ENCODE measurements at places on chromosomes 7 and 10.

- DNase-seq: peak; percentile 73
Measured at GRCh38 chr7:121505021-121505420, 108.9 kb upstream of the FAM3C start.

DNA sequence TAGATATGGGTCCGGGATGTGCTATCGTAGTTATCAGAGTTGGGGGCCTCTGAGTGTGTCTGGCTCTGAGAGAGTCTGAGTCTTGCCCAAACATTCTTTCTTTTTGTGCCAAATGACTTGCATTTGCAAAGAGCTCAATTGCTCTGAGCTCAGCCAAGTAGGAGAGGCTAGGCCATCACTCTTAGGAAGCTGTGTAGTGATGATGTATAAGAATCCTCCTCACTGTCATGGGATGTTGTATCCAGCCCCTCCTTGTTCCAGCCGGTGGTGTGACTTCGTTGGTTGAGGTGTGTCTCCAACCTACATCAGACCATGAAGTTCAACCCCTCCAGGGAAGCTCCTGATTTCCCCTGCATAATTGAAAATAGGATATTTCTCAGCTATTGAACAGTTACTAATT lies 97.5 kb upstream of the NPS start:
- no peak for DNase-seq

GRCh38 chr7:121744877-121745276 lies 128.1 kb upstream of the PTPRZ1 start:
- DNase-seq: no peak

DNA sequence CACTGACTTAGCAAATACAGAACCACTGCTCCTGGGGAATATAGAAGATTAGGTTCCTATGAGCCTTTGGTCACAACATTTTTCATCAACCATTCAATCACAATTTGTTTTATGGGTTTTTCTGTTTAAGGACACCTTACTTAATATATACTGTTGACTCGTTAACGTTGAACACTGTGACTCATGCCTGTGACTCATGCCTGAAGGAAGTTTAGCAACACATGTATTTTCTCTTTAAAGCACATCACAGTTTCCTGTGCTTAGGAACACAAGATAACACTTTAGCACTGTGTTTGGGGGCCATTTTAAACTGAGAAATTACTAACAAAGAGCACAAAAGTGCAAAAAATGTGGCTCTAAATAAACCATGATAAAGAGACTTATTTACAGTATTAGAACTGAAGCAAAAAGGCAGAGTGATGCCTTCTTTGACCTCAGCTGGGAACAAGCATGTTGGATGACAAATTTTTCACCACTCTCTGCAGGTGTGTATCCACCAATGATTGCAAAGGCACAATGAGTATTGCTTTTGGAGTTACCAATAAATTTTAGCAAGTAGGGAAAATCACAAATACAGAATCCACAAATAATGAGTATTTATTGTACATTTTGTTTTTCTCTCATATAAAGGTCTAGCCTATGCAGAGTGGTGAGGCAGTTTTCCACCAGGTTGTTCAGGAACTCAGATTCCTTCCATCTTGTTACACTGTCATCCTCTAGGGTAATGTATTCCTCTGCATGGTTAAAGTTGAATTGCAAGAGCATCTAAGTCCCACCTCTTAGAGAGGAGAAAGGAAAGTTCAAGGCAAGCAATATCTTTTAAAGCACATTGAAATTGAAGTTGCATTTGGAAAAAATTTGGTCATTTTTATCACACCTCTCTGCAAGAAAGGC lies 7.3 kb downstream of the FGFBP3 start:
- peak; percentile 97 for DNase-seq

DNA sequence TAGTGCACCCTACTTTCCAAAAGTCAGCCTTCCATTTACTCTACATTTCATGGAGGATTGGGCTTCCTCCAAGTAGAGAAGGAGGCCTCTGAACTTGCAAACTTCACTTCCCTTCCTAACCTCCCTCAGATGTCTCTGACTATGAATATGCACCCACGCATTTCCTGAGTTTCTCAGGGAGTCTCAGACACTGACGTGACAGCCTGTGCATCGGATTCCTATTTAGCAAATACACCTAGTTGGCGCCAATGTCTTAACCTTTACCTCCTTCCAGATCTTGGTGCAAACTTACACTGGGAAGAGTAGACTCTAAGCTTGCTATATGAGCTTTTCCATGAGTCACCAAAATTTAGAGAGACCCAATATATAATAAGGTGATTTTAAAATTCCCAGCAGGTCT lies 920.1 kb upstream of the AUTS2 start:
- peak; percentile 63 for DNase-seq

DNA sequence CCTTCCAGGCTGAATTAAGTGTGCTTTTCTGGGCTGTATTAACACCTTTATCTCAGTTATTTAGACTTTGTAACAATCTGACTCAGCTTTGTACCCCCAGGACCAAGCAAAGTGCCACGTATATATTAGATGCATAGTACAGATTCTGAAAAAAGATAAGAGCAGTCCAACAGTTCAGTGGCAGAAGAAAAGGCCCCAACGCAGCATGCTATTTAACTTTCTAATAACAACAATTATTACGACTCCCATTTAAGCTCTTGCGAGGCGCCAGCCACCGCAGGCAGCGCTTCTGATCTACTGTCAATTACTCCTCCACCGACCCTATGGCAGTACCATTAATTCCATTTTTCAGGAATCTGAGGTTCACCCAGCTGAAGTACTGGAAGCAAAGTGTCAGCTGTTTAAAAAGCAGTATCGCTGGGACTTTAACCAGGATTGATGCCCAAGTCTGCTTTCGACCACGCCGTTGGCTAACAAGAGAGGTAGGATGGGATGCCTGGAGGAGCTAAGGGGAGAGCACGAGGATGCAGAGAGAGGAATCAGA lies 638 bp downstream of the LIPA start:
- DNase-seq: no peak

GRCh38 chr7:131656980-131657723 lies 100.7 kb upstream of the PODXL start:
- no peak for DNase-seq

DNA sequence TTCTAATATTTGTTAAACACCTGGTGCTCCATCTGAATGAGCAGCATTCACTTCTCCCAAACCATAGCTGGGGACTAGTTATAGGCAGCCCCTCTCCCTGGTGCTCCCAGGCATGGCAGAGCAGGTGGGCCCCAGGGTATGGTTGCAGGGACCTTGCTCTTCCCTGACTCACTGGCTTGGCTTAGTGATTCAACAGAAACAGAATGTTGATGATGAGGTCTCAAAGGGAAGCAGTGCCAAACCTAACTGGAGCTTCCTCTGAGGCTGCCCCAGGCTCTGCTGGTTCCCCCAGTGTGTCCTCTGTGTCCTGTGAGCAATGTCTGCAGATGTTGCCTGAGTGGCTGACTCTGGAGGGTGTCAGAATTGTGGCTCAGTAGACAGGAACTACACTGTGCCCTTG lies 3.7 kb downstream of the GPR26 start:
- DNase-seq: no peak

GRCh38 chr7:150356265-150356897 lies 12.2 kb upstream of the REPIN1 start:
- DNase-seq: peak; percentile 63

DNA sequence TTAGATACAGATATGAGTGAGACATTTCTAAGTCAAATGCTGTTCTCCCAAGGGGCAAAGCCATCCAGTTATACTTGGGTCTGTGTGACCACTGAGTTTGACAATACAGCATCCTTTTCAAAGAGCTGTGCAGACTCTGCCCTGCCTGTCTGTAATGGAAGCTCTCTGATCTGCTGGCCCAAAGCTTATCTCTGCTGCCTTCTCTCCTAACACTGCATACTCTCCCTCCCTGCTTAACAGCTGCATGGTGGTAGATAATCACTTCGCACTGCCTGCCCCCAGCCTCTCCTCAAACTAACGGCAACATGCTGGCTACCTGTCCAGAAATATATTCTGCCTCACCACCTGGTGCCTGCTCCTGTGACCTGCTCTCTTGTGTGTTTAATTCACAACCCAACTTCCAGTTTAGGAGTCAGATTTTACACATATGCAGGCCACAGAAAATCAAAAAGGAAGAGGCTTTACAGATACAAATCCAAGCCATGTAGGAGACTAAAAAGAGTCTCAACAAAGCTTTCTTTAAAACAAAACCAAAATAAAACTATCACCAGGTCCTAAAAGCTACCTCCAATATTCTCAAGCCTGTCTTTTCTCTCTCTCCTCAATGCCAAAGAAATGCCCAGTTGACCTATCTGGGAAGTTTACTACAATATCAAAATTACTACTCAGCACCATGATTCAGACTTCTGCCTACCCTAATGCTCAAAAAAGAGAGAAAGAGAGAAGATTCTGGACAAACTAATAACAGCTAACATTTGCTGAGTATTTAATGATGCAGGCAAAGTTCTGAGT lies 145.6 kb downstream of the RELN start:
- no peak for DNase-seq

GRCh38 chr7:132575419-132575981 lies 770 bp downstream of the PLXNA4 start:
- DNase-seq: peak; percentile 64

DNA sequence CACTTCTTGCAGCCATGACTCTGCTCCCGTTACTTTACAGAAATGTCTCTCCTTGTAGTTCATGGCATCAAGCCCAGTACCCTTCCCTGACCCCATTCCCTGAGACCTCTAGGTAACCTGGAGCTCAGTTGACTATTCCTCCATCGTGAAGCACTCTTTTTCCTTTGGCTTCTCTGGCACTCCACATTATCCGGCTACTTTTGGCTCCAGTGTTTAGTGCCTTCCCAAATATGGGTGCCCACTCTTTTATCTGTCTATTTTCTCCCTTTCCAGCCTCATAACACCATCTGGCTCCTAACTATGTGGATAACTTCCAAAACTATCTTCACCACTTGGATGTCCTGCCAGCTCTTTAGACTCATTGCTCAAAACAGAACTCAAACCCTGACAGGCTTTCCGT lies 744.7 kb upstream of the GALNT17 start:
- DNase-seq: no peak

GRCh38 chr10:102729029-102730026 lies 14.4 kb upstream of the WBP1L start:
- DNase-seq: peak; percentile 87

GRCh38 chr7:141306081-141306480 lies 232.2 kb downstream of the TMEM178B start:
- no peak for DNase-seq

DNA sequence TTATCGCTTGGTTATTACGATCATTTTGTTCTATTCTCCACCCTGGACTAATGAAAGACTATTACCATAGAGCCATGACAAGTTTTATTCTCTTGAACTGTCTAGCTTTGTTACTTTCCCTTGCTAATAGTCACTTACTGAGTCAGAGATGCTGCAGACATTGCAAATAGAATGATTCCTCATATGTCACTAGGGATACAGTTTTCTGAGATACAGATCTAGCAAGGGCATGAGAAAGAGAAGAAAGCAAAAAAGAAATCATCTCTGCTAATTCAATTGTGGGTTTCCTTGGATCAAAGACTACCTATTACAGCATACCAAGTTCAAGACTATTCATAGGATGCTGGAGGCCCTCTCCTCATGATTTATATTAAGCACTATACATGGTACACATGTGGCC lies 204.3 kb downstream of the MBL2 start:
- DNase-seq: no peak

DNA sequence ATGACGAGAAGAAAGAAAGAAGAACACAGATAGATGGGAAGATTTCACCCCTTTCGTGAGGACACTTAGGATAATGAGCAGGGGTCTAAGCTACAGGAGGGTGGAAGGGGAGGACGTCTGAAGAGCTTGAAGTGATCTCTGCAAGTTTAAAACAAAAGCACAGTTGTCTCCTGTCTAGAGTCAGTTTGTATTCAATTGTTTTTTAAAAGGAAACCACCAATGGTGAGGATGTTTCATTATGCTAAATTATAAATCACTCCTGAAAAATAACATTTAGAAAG lies 85.9 kb downstream of the ADAM12 start:
- DNase-seq: no peak

DNA sequence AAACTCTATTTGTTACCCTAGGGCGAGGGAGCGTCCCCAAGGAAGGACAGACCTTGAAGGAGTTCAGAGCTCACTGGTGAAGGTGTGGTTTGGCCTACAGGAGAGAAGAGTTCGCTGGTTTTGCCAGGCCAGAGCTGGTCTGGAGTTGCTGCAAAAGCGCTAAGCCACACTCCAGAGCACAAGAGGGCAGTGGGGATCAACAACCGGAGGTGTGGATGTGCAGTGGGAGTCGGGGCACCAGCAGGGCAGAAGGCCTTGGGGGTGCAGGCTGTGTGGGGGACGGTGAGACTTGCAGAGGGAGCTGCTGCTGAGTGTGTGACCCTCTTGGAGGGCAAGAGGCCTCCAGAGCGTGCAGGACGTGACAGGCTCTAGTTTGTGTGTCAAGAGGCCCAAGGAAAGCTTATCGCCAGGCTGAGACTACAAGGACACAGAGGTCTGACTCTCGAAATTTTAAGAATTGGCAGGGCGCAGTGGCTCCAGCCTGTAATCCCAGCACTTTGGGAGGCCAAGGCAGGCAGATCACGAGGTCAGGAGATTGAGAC lies 14.3 kb upstream of the CUL1 start:
- DNase-seq: no peak

DNA sequence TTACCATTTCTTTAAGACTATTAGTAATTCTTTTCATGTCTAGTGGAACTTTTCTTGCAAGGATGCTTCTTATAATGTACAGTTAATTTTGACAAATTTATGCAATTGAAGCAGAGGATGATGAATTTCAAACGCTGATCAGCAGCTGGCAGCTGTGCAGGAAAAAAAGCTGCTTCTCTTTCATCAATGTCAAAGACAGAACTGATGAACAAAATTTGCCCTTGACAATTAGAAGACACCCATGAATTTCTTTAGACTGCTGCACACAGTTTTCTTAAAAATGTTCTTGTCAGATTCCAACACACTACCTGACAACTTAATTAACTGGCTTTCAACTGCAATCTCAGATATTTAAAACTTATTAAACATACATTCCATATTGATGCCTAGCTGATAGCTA lies 138.3 kb downstream of the SKAP2 start:
- no peak for DNase-seq
